Suppressor macrophage treated with lipopolysaccharide for 4 hours (primary cell): ENCODE measurements at places on chromosomes 3 and 15.
A peak's percentile ranks its signal among the peaks of the same experiment; 100 is the strongest.

GRCh38 chr3:143830063-143830462, 18.2 kb downstream of the SLC9A9 start:
- no peak for DNase-seq

DNA sequence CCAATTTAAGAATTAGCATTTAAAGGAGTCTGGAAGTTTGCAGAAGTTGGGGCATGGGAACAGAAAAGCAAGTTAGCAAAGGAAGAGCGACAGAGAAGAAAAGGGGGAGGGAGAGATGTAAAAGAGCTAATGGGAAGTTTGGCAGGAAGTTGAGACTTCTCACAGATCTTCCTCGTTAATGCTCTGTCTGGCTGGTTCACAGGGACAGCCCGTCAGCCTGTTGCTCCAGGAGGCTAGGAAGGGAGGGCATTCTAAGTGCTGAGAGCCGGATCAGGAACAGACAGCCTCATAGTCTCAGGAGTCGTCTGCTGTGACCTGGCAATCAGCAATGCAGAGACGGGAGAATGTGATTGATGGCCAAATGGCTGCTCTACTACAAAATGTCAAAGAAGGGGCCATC, 150.3 kb downstream of the AGBL1 start:
- DNase-seq = no peak

DNA sequence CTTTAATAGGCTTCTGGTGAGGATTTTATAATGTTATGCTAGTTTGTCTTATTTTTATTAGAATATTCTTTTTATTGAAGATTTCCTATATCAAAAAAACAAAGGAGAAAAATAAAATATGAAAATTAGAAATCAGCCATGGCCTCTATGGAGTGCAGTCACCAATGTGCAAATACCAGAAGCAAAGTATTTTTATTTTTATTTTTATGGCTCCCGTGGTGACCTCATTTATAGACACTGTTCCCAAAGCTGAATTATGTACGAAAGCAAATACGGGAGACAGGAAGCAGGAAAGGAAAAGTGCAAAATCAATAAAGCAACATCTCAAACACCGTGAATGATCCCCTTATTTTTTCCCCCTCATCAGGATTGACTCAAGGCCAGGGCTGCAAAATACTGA, 35.1 kb downstream of the DAZL start:
- no peak for DNase-seq

- no peak for DNase-seq
Observed at GRCh38 chr15:34759347-34759746, 4.5 kb upstream of the GJD2 start.

- no peak for DNase-seq
Observed at GRCh38 chr15:63276342-63277037, 915 bp upstream of the APH1B start.

DNA sequence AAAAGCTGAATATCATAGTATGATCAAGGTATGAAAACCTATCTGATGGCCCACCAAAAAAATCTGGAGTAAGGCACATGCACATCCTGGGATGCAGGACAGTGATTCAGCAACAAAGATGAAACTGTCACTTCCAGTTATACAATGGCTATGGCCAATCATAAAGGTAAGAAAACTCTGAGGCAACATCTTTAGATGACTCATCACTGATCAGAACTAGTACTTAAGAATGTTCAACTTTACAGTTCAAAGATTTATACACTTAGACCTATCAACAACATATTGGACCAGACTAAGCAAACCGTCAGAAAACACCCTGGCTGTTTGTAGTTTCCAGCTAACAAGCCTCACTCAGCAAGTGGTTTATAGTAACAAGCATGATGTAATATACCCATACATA, 21.3 kb upstream of the PLCH1 start:
- no peak for DNase-seq

DNA sequence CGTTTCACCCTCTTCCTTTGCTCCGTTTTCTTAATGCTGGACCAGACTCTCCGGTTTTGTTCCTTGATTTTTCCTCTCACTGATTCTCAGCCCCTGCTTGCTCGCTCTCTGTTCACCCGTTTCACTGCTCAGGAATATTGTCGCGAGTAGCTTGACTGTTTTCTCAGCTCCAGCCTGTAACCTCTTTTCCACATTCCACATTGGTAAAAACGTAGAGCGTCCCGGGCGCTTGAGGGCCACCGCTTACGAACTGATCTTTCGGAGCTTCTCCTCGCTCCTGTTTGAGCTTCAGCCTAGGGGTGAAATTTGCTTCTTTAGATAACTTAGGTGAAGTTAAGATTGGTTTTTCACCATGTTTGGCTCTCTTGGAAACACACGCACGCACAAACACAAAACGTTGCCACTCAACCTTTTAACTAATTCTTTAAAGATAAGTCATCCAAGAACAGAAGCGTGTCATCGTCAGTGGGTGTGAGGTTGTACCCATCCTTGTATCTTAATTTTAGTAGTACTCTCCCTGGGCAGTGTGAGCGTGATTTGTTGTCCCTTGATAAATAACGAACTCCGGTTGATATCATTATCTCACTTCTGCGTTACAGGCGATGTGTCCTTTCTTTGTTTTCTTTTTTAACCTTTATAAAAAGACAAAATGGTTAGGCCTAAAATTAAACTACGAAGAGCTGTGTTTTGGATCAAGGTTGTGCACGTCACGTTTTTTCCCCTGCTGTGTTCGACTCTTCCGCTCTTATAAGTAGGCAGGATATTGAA, 1.0 kb downstream of the PAK2 start:
- DNase-seq = peak; percentile 41

GRCh38 chr3:165549037-165549436, 288.2 kb downstream of the BCHE start:
- no peak for DNase-seq

GRCh38 chr15:61169904-61170695, 59.0 kb downstream of the RORA start:
- DNase-seq = no peak

DNA sequence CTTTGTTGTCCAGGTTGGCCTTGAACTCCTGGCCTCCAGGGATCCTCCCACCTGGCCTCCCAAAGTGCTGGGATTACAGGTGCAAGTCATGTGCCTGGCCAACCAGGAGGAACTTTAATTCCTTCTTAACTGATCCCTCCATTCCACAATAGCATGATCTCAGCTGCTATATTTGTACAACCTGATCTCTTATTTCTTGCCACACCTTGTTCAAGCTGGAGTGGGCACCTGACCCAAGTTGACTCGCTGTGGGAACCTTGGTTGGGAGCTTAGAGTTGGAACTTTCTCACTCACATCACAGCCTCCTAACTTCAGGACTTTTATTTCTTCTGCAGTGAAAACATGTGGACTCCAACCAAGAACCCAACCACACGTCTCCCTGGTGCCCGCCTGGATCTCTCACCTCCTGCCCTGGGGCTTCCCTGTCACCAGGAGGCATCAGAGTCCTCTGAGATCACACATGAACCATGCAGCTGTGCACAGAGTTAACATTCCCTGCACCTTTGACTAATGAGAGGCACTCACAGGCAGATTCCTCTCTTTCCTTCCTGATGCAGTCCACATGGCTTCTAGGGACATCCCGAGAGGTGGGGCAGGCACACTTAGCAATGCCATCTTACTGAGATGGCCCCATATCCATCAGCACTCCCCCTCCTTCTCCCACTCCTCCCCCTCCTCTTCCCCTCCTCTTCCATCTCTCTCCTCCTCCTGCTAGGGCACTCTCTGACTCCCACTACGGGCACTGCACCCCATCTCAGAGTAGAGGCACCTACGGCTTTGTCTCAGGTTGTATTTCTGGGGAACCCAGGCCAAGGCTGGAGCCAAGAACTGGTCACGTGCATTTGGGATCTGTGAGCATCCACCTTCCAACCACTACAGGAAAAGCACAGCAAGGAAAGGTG, 9.7 kb upstream of the CYFIP1 start:
- DNase-seq = no peak

DNA sequence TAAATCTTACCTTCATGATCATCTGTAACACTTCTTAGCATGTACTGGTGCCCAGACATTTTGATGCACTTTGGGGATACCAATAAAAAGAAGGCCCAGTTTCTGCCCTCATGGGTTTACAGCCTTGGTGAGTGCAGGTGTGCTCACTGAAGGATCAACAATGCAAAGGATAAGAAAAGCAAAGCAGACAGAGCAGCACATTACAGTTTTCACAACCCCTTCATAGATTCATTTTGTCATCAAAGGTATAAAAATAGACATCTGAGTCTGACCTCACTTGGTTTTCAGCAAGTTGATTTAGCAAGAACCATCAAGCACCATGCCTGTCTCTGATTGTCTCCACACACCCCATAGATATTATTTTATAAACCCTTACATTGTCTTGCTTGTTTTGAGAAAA, 77.6 kb downstream of the BFSP2 start:
- peak; percentile 8 for DNase-seq

- peak; percentile 89 for DNase-seq
Observed at GRCh38 chr3:188584162-188584529, 430.2 kb downstream of the LPP start.

DNA sequence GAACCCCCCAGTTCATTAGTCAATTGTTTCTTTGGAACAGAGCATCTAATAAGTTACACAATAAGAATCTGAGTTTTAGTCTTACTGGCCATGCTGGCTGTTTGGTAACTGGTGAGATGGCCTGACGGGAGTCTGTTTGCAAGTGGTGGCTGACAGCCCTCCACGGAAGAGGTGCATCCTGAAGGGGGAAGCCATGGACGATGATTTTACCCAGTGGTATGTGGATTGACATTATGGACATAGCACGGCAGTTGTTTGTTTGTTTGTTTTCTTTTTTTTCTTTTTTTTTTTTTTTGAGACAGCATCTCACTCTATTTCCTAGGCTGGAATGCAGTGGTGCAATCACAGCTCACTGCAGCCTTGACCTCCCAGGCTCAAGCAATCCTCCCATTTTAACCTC, 156.0 kb downstream of the RPLP1 start:
- no peak for DNase-seq

- no peak for DNase-seq
Observed at GRCh38 chr3:27658741-27659140, 63.4 kb downstream of the EOMES start.

DNA sequence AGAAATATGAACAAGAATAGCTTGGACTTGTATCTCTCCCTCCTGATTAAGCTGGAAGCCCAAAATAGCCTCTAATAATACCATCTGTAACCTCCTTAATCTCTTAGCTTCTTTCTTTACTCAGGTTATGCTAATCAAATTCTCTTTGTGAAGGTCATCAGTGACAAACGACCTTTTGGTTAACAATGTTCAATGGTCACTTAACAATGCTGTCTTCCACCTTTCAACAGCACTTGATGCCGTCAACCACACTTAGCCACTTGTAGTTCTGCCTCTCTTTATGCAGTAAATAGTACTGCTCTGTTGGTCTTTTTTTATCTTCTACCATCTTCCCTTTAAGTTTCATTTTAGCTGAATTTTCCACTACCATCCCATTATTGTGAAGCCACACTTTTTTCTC, 476.6 kb upstream of the TGFBR2 start:
- no peak for DNase-seq

DNA sequence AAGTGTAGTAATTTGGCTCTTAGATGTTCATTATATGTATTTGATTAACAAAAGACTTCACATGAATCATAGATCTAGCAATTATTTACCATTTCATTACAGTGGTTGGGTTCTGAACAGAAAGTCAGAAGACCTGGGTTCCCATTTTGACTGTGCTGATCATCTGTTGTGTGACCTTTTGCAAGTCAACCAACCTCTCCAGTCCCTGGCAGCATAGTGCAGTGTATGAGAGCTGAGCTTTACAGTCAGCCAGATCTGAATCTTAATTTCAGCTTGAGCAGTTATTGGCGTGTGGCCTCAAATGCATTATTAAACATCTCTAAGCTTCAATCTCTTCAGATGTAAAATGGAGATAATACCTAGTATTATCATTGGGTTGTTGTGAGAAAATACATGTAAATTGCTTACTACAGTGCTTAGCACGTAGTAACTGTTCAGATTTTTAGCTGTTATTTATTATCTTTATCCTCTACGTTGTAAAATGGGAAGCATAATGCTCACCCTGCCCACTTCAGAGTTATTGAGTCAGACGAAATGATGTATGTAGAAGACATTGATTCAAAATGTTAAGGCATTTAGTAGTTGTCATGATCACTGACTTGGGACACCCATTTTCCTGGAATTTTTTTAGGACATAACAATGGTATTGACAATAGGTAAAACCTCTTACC, 104.0 kb downstream of the KLHL25 start:
- DNase-seq = peak; percentile 69

DNA sequence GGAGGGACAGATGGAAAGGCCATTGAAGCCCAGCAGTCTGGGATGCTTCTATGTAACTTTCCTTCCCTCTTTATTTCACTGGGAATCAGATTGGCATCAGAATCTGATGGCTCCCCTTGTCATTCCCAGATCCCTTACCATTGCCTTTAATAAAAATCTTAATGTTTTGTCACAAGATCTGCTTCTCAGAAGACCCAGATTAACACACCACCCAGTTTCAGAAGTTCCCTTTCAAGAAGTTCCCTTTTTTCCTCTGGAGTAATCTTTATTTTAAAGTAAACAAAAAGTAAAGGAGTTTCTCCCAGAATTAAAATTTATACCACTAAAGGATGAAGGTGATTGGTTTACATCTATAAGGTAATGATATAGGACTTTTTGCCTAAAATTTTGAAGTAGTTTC, 76.4 kb downstream of the UBR1 start:
- peak; percentile 41 for DNase-seq

DNA sequence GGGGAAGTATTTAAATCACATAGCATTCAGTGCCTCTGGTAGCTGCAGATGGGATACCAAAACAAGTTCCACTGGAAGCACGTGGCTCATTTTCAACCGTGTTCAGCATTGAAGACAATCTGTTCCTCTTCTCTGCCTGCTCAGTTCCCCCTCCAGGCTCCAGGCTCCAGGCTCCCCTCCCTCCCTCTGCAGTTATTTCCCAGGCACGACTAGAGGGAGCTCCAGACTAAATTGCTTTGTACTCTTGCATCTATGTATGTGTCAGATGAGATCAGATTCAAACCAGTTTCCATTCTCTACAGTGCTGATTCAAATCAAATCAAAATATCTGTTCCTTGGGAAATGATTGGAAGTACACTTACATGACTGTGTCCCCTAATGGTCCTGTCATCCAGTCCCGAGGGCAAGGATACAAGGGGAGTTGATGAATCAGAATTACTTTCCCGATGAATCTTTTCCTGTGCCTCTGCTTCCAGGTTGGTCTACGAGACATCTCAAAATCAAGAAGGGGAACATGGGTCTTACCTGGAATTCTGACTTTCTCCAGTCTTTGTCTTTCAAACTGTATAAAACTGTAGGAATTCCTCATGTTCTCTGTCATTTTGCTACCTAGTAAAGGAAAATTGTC, 600.5 kb downstream of the EDEM1 start:
- DNase-seq = peak; percentile 48

- DNase-seq = no peak
Observed at GRCh38 chr3:135966271-135966961, 888 bp downstream of the PPP2R3A start.

- DNase-seq = no peak
Observed at GRCh38 chr3:179446501-179446900, 4.8 kb downstream of the GNB4 start.

GRCh38 chr3:50171540-50172301, 16.6 kb downstream of the SEMA3F start:
- DNase-seq = no peak
